NCI-H2081 (cell line): ENCODE measurements at places on chromosomes 3 and 15.

GRCh38 chr15:72013703-72014102 lies 104.2 kb downstream of the MYO9A start:
- DNase-seq: no peak

GRCh38 chr3:11721479-11721878 lies 77.8 kb upstream of the VGLL4 start:
- DNase-seq: no peak

DNA sequence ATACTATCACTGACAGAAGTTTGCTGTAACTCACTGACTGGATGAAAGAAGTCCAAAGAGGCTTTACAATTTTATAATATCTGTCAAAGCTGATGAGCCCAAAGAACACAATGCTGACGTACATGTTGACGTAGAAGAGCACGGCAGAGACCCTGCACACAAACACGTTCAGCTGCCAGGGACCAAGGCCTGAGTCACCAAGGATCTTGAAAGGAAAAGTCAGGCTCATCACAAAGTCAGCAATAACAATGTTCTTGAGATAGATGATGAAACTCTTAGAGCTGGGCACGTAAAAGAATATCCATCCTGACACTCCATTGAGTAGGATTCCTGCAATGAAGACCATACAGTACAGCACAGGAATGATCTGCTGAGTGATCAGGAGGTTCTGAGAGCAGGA lies 10.9 kb upstream of the GPR171 start:
- DNase-seq: no peak

GRCh38 chr3:131033480-131034080 lies 6.9 kb downstream of the NEK11 start:
- DNase-seq: peak; percentile 60
